Activated CD4-positive, alpha-beta T cell treated with anti-CD3 and anti-CD28 coated beads for 24 hours (primary cell): ENCODE measurements at places on chromosomes 6 and 20.

DNA sequence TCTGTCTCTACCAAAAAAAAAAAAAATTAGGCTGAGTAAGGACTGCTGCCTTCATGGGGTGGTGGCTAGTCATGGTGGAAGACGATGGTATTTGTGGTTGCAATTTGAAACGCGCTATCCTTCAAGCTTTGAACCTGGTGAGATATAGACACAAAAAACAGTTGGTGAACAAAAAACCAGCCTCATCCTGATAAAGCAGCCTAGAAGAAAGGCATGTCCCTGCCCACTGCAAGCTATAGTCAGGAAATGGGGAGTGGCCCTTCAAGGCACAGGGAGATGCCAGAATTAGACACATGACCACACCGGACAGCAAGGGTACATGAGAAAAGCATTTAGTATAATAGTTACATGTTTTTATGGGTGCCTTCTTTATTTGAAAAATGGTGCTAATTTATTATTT is 193.6 kb downstream of the NFATC2 start:
- no peak for DNase-seq

GRCh38 chr6:39426073-39426456 is 103.6 kb upstream of the KCNK16 start:
- DNase-seq: no peak

DNA sequence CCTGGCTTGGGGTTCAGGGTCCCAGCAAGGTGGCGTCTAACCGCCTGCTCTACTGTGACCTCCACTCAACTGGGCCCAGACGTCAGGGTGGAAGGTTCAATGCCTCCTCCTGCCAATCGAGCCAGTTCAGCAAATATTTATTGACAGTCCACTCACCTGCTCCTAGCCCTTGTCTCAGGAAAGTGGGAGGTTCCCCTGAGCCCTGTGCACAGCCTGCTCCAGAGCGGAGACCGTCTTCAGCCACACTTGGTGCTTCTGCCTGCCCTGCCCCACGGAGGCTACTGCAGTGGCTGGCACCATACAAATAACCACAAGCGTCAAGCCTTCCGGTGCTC is 6.1 kb downstream of the CCDC167 start:
- DNase-seq: no peak

GRCh38 chr6:56450882-56451739 is 191.6 kb downstream of the DST start:
- DNase-seq: no peak
